Cortex of kidney (tissue), 1 donor: ENCODE measurements at places on chromosomes 2 and 18.

GRCh38 chr2:236973343-236973980, 112.2 kb upstream of the COPS8 start:
- DNase-seq, result no peak

DNA sequence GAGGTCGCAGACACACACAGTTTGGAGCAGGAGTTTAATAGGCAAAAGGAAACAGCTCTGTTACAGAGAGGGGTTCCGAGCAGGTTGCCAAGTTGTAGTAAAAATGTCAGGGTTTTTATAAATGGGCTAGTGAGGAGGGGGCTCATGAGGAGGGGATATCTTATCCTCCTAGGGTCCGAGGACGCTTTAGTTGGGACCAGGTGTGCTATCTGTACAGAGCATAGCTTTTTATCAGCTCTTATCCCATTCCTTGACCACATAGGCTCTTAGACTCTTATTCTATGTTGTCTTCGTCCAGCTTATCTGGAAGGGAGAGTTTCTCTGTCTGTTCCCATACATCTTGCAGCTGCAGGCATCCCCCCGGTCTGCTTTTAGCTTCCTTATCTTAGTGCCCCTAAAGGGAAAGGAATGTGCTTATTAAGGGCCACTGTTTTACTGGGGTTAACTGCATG, 44.7 kb downstream of the PDK1 start:
- DNase-seq, result no peak

DNA sequence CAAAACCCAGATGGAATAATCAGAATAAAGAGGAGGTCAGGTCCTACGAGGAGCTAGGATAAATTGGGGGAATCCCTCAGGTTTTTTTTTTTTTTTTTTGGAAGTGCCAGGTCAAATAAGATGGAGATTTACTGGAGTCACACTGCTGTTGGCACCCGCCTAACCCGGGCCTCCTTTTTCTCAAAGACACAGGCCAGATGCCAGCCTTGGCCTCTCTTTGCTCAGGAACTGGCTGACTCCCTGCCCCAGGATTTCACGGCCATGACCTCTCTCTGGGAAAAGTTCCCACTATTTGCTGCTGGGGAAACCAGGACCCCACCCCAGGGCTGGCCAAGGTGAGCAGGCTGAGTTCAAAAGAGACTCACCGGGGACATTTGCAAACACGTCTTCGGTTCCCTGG, 2.5 kb downstream of the CD8A start:
- no peak for DNase-seq

GRCh38 chr2:98020992-98021713, 25.4 kb upstream of the TMEM131 start:
- no peak for DNase-seq

DNA sequence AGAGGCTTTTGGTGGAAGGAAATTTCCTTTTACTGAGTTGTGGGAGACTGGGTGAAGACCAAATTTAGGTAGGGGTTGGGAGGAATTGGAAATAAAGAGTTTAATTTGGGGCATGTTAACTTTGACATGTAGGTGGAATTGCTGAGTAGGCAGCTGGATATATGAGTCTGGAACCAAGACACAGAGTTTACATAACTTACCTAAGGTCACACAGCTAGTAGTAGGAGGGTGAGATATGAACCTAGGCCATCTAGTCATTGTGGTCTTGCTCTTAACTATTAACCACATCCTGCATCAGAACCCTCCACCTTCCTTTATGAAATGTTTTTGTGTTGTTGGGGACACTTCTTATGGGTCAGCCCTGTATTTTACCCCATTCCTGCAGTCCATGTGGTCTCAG, 113.1 kb downstream of the ICOS start:
- DNase-seq, result no peak

- DNase-seq, result no peak
Measured at GRCh38 chr2:15184491-15184890, 376.6 kb downstream of the NBAS start.

DNA sequence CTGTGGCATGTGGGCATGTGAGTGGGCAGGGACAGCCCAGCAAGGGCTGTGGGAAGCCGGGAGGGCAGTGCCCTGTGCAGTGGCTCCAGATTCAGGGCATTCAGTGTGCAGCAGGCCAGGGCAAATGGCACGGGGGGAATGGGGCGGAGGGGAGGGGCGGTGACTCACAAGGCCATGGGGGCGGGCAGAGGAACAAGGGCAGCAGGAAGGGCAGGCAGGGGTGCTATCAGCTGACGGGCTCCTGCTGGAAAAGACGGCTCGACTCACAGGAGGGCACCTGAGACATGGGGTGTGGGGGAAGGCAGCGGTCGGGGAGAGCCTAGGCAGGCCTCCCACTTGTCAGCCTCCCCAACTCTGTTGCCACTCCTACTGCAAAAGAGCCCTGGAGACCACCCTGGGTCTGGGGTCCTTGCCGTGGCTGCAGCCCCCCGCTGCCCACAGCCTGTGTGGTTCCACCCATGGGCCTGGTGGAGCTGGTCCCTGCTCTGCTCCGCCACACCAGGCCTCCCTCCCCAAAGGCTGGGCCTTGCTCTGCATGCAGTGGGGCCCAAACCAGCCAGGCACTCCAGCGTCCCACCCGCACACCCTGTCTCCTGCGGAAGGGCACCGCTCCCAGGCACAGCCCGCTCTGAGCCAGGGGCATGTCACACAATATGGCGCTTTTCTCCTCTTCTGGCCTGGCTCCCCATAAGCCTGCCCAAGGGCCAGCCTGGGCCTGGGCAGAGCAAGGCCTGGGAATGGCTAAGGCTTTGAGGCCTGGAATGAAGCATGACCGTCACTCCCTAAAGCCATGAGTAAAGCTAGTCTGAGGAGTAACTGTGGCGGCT, 25.9 kb downstream of the HS6ST1 start:
- no peak for DNase-seq

- DNase-seq, result no peak
Measured at GRCh38 chr18:54215069-54215468, 9.4 kb downstream of the MBD2 start.

DNA sequence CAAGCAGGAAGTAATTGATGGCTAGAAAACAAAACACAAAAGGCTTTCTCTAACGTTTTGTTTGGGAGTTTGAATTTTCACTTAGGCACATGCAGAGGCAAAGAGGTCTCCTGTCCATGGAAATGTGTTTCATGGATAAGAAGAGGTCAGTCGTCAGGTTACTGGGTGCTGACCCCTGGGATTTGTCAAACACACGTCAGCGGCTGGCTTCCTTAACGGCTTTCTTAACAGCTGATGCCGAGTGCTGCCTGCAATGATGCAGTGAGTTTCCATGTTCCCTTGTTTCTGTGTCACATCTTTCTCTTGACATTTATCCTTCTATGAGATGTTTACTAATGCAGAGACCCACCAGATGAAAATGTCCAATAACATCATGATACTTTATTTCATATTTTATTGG, 31.7 kb downstream of the GPR39 start:
- DNase-seq, result no peak

GRCh38 chr2:25894135-25894830, 16.0 kb upstream of the ASXL2 start:
- no peak for DNase-seq

DNA sequence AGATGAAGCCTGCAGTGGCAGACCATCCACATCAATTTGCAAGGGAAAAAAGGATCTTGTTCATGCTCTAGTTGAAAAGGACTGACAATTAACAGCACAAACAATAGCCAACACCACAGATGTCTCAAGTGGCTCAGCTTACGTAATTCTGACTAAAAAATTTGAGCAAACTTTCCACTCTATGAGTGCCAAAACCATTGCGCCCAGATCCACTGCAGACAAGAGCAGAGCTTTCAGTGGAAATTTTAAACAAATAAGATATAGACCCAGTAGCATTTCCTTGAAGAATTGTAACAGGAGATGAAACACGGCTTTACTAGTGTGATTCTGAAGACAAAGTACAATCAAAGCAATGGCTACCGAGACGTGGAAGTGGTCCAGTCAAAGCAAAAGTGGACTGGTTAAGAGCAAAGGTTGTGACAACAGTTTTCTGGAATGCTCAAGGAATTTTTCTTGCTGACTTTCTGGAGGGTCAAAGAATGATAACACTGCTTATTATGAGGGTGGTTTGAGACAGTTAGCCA, 12.0 kb upstream of the ZNF396 start:
- no peak for DNase-seq

DNA sequence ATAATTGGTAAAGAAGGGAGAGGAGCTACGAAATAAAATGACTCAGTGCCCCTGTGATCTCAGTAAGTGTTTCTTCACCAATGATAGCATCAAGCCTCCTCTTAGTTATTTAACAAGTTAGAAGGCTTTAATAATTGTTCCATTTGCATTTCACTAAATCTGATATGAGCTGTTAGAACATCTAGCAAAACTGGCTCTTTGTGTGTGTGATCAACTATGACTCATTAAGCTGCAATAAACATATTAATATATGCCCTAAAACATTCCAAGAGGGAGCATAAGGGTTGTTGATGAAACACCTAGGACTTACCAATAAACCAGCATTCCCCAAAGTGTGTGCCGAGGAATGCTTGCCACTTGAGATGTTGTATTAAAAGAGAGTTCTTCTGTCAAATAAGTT, 115.2 kb downstream of the OSBPL6 start:
- no peak for DNase-seq
